ENCODE measurements at places on chromosomes 3 and 15. TPM values are rescaled to one million over a fixed set of nuclear protein-coding genes. Genes with fewer than 3 reads are reported as not detected.

The POPDC2 gene
- total RNA-seq = under 0.01 TPM

The AHSG gene
- not detected for total RNA-seq

The TM4SF4 gene
- not detected for total RNA-seq

The ARGFX gene
- not detected for total RNA-seq

The ST3GAL6 gene
- total RNA-seq = 4.8 TPM

The CCDC12 gene
- total RNA-seq = 29.9 TPM

The CCDC39 gene
- not detected for total RNA-seq

The NPAP1 gene
- not detected for total RNA-seq

The EIF4G1 gene
- total RNA-seq = 198 TPM

The FXR1 gene
- total RNA-seq = 216 TPM

The SH2D7 gene
- not detected for total RNA-seq

The TBC1D23 gene
- 84.6 TPM for total RNA-seq

The OR5K2 gene
- total RNA-seq = not detected

The TGFBR2 gene
- 179 TPM for total RNA-seq

The HIGD2B gene
- total RNA-seq = not detected

The FSD2 gene
- total RNA-seq = not detected

The GCHFR gene
- 3.2 TPM for total RNA-seq

The KBTBD13 gene
- total RNA-seq = not detected

The DYNLT2B gene
- 8.7 TPM for total RNA-seq

The SKOR1 gene
- total RNA-seq = 0.09 TPM

The OCA2 gene
- total RNA-seq = not detected

The STARD9 gene
- total RNA-seq = 4.0 TPM

The C3orf18 gene
- 16.0 TPM for total RNA-seq

The LOXL1 gene
- 65.4 TPM for total RNA-seq

The MCCC1 gene
- 21.5 TPM for total RNA-seq

The CLDN16 gene
- under 0.01 TPM for total RNA-seq

The OR5H14 gene
- not detected for total RNA-seq

The ABHD14A gene
- total RNA-seq = 8.7 TPM

The GOLGA6L7 gene
- not detected for total RNA-seq

The INSYN1 gene
- total RNA-seq = 5.1 TPM

The ACAD11 gene
- 36.4 TPM for total RNA-seq

The ZDHHC23 gene
- 0.74 TPM for total RNA-seq

The ROBO1 gene
- 98.5 TPM for total RNA-seq

The IQCF5 gene
- not detected for total RNA-seq

The XRN1 gene
- 47.5 TPM for total RNA-seq

The DAZL gene
- not detected for total RNA-seq

The AGBL1 gene
- not detected for total RNA-seq

The GOLGA6L10 gene
- total RNA-seq = 0.28 TPM

The CLRN1 gene
- total RNA-seq = not detected

The CORO2B gene
- 5.3 TPM for total RNA-seq

The ATP13A5 gene
- not detected for total RNA-seq

The BFSP2 gene
- not detected for total RNA-seq
